ENCODE measurements at places on chromosomes 6 and 20.

GRCh38 chr20:61126369-61127195 is 125.5 kb upstream of the CDH4 start:
- no peak for DNase-seq

- DNase-seq: peak; percentile 87
Observed at GRCh38 chr20:49915380-49916145, at the start of gene SPATA2. TSS of gene SPATA2 (minus strand) at chr20:49915529. CDS start at chr20:49908490, 7,039 bp downstream.

DNA sequence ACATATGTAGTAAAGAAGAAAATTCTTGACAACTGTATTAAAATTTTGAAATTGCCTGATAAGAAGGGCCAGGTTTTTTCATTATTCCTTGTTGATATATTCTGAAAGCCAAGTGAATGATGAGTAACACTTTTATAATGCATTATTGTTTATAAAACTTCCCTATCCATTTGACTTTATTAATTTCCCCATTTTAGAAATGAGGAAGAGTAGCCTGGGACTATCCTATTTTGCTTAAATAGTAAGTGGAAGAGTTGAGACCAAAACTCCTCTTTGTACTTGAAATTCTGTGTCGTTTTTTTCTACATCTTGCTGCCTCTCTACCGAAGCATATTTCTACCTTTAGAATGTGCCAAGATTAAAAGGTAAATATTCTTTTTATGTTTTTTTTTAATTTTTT is 39.7 kb downstream of the TRMT11 start:
- no peak for DNase-seq

DNA sequence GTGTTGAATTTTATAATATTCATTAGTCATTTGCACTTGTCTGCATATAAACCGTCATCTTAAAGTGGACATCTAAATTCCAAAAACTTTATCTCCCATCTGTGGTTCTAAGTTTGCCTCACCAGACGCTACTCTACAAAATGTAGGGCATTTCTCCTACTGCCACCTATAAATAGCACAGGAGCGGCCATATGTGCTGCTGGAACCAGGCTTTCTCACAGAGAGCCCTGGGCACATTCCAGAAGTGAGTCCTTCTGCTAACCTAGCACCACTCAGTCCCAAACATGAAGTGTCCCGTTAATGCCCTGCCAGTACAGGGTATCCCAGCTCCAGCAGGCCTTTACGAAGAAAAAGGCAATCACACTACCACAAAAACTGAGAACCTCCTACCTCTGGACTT is 153.7 kb downstream of the TMEM242 start:
- no peak for DNase-seq

- DNase-seq: no peak
Observed at GRCh38 chr6:99241905-99242534, 107.5 kb downstream of the FAXC start.

GRCh38 chr6:127864701-127865100 is 36.2 kb downstream of the THEMIS start:
- no peak for DNase-seq

DNA sequence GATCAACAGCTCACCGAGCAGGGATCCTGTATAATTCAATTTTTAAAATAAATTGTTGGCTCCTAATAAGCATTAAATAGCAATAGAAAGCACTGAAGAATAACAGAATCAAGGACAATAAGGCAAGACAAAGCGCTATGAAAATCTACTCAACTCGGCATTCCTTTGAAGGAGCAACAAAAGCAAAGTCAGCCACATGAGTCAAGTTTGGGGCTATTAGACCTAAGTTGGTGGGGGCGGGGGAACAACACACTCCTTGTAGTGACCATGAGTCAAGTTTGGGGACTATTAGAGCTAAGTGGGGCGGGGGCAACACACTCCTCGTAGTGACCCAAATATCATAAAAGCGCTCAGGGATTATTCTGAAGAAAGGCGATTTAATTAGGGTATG is 120.0 kb downstream of the FOXC1 start:
- DNase-seq: no peak

DNA sequence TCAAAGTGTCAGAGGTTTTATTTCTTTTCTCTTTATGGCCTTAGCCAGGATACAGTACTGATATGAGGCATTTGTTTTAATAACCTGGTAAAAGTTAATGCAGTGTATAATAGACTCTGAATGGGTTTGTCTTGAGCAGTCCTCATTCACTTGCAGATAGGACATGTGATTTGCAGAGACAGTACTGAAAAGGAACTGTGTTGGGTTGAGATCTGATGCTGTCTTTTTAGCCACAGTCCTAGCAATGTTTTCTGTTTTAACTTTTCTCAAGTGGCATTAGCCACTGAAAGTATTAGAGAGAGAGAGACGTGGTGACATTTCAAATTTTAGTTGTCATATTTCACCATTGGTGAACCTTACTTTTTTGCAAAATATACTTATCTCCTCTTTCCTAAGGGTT is 547.2 kb upstream of the MAN1A1 start:
- no peak for DNase-seq

- DNase-seq: no peak
Observed at GRCh38 chr6:7261852-7262461, 51.0 kb downstream of the SSR1 start.

- DNase-seq: no peak
Observed at GRCh38 chr6:11208267-11208666, 24.2 kb downstream of the NEDD9 start.

DNA sequence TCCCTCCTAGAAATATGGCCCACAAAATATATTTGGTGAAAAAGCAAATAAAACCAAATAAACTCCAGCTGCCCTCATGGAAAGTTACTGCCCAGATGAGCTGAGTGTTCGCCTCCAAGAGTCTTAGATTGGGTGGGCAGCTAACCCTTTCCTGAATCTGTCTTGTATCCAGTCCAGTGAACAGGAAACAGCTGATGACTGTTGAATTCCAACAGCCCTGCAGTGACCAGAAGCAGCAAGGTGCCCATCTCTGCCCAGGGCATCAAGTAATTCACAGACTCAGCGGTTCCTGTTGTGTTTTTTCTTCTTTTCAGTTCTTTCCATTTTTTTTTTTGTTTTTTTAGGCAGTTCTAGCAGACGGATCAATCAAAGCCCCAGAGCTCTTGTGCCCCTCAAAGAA is 199.2 kb downstream of the UBE3D start:
- DNase-seq: no peak

- no peak for DNase-seq
Observed at GRCh38 chr20:57329608-57330221, at the start of gene SPO11. TSS of gene SPO11 (plus strand) at chr20:57329803. CDS start at chr20:57329868, 65 bp downstream.

GRCh38 chr6:163738304-163738703 is 323.8 kb downstream of the QKI start:
- DNase-seq: no peak

DNA sequence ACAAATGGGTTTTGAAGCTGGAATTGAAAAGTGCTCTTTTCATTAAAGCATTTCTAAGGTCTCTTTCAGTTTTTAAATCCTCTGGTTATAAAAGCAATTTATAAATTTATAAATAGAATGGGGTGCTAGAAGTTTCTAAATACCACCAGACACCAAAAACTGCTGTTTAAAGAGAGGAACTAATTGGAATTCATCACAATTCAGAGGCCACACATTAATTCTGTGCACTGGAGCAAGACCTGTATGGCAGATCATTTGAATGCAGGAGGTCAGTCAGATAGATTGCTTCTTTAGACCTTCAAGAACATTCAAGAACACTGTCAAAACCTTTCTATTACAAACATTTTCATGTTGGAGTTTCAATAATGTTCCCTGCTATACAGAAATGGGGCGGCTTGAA is 55.1 kb downstream of the ALDH8A1 start:
- DNase-seq: no peak

- DNase-seq: no peak
Observed at GRCh38 chr6:83096791-83097190, 29.3 kb downstream of the DOP1A start.

DNA sequence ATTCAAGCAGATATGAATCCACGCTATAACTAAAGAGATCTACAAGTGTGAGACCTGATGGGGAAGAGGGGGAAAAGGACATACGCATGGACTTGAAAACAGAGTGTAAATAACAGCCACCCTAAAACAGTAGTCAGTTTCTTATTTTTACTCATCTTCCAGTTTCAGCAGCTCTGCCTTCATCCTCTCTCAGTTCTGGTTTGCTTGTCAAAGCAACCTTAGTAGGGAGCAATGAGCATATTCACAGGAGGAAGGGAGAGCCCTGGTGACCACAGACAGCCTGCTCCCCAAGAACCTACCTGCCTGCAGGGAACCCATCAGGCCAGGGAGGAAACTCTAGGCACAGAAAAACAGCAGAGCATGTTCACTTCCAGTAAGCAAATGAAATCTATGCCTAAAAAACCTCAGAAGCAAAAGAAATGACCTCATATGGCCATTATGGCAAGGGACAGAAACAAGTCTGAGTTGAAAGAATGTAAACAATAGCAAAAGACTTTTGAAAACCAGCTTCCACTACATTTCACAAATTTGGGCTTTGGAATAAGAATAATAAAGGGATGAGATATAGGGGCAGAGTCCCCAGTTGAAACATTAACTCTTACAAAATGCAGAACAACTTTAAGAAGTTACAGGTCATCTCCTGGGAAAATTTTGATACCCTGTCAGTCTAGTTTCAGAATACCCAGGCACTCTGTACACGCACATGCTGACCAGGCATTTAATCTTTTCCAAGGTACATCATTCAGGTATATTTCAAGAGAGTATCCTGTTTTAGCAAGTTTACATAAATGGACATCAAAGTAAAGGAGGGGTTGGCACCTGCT is 120.8 kb upstream of the BCLAF1 start:
- no peak for DNase-seq

DNA sequence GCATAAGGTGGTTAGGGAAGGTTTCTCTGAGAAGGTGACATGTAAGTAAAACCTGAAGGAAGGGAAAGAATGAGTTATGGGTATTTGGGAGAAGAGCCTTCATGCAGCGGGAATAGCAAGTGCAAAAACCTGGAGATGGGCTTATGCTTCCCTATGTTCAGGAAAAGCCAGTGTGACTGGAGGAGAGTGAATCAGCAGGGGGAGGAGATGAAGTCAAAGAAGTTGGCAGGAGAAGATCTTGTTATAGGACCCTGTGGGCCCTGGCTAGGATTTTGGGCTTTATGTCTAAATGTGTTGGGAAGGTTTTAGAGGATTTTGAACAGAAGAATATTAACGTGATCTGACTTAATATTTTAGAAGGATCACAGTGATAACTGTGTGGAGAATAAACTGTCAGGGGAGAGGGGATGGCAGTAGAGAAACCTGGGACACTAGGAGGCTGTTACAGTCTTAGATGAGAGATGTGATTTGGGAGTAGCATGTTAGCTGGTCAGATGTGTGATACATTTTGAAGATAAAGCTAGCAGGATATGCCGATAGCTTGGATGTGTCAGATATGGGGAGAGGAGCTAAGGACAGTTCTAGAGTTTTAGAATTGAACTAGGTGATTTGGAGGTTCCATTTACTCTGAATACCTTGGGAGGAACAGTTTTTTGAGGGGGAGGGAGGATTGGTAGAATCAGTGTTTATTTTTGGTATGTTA is 41.0 kb downstream of the PHF3 start:
- DNase-seq: no peak

DNA sequence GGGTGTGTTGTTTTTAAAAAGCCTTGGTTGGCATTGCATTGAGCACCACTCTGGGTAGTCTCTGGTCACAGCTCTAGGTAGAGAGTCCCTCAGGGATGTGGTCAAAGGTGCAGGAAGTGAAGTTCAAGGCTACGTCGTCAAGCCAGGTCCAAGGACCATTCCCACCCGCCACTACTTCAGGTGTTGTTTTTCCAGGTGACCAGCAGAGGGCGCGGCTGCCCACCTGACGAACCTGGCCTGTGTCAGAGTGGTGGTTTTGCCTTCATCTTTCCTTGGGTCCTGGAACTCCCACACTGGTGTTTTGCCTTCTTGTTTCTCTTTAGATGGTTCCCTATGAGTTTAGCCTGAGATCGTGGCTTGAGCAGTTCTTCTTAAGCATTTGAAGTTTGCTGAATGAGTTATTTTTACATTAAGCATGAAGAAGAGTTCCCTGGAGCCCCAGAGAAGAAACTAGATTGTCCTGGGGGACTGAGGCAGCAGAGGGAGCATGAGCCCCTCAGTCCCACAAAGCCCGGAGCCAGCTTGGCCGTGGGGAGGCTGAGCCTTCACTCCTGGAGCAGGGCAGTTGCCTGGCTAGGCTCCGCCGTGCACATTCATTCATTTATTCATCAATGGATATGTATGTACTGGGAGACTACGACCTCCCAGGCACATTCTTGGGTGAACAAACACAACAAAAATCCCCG is 5.6 kb upstream of the PHACTR3 start:
- DNase-seq: no peak

DNA sequence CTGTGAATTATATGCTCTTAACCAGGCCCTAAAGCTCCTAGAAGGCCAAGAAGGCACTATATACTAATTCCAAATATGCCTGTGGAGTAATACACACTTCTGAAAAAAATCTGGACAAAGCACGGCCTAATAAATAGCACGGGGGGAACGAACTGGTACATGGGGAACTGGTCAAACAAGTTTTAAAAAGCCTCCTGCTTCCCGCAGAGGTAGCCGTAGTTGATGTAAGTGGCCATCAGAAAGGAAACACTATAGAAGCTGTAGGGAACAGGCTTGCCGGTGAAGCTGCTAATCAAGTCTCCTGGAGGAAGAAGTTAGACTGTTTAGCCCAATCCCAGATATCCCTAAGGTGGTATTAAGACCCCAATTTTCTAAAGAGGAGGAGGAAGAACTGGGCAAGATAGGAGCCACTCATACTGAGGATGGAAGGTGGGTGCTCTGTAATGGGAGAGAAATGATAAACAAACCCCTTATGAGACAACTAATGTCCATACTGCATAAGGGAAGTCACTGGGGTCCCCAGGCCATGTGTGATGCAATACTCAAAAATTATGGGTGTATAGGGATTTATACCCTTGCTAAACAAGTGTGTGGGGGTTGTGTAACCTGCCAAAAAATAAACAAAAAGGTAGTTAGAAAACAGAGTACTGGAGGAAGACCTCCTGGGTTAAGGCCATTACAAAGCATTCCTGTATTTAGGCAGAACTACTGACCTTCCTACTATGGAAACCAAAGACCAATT is 27.1 kb upstream of the ZNF318 start:
- no peak for DNase-seq
